ENCODE measurements at places on chromosomes 16 and 17. TPM values are rescaled to one million over a fixed set of nuclear protein-coding genes. Genes with fewer than 3 reads are reported as not detected.
A peak's percentile ranks its signal among the peaks of the same experiment; 100 is the strongest.

DPEP3 gene
- total RNA-seq = not detected

ABCC12 gene
- not detected for total RNA-seq

NRN1L gene
- total RNA-seq = 1.4 TPM

TBC1D3I gene
- total RNA-seq = 0.17 TPM

UNC13D gene
- total RNA-seq = 20.2 TPM

IFT20 gene
- 21.7 TPM for total RNA-seq

GRCh38 chr17:28811651-28812090 is 30.9 kb downstream of the FAM222B start:
- peak overlapping the region; percentile 90 for H3K4me3 ChIP-seq
- H3K4me1 ChIP-seq = peaks cover 61% of the 10 kb centered on the region
- H3K36me3 ChIP-seq = no peaks in the 10 kb centered on the region
- DNase-seq = peak; percentile 15
- peak overlapping the region; percentile 66 for H3K27ac ChIP-seq

DNA sequence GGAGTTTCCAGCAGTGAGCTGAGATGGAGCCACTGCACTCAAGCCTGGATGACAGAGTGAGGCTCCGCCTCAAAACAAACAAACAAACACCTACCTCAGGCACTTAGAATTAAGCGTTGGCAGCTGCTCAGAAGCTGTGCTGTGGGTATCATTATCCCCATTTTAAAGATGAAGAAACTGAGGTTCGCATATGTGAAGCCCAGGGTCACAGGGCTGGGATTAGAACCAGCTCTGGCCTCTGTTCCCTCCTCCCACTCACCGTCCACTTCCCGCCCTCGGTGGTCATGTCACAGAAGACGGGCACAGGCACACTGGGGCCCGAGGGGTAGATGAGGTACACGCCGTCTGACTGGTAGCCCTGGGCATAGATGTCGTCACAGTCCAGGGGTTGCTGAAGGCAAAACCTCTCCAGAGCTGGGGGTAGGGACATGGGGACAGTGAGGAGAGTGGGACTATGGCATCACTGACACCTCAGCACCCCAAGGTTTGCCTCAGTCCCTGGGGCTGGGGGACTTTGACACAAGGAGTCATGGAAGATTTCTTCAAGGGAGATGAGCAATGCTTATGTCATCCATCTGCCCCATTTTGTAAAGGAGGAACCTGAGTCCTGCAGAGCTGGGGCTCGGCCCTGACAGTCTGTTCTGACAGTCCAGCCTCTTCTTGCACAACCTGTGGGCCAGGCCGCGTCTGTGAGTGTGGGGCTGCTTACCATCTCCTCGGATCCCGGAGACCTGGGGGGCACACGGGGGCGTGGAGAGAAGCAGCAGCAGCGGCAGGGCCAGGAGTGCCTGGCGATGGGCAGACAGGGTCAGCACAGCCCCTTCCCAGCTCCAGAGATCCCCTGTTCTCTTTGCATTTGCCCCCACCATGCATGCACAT is 700 bp downstream of the MFAP4 start:
- H3K36me3 ChIP-seq = peaks cover 9% of the 10 kb centered on the region
- H3K27me3 ChIP-seq = no peaks in the 10 kb centered on the region
- peaks cover 20% of the 10 kb centered on the region for H3K4me1 ChIP-seq
- no peak overlapping the region for H3K27ac ChIP-seq
- no peak for DNase-seq

- peak overlapping the region; percentile 99 for H3K4me3 ChIP-seq
- peaks cover 28% of the 10 kb centered on the region for H3K4me1 ChIP-seq
- H3K36me3 ChIP-seq = no peaks in the 10 kb centered on the region
- no peaks in the 10 kb centered on the region for H3K27me3 ChIP-seq
Measured at GRCh38 chr16:58128181-58128631, 975 bp downstream of the CFAP20 start.

- DNase-seq = no peak
- no peak overlapping the region for H3K4me3 ChIP-seq
- no peaks in the 10 kb centered on the region for H3K36me3 ChIP-seq
Measured at GRCh38 chr17:32693194-32693897, 183.6 kb downstream of the MYO1D start.

- H3K4me1 ChIP-seq = peaks cover 6% of the 10 kb centered on the region
- DNase-seq = no peak
- peaks cover 26% of the 10 kb centered on the region for H3K27me3 ChIP-seq
- no peaks in the 10 kb centered on the region for H3K36me3 ChIP-seq
Measured at GRCh38 chr17:79478051-79478461, 132.8 kb downstream of the RBFOX3 start.

DNA sequence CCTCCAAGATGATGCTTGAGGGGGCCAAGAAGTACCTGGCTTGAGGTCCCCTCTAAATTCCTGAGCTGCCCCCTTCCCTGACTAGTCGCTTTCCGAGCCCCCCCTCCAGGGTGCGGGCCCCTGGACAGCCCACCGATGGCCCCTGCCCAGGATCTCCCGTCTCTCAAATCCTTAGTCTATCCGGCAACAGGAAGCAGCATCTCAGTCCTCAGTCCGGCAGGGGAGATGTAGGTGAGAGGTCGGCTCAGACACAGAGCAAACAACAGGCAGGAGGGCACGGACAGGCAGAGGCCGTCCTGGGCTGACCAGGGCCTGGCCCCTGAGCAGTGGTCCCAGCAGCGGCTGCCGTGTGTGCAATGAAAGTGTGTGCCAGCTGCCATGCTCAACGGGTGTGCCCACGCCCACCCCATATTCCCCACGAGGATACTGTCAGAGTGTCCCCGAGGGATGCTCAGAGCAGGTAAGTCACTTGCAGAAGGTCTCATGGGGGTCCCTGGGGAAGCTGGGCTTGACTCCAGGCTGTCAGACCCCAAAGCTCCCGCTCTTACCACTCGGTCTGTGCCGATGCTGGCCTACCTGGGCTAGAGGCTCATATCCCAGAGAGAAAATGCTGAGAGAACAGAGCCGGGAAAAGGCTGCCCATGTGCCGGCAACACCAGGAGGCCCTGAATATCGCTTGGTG is 7.2 kb downstream of the SLC43A2 start:
- H3K27me3 ChIP-seq = no peaks in the 10 kb centered on the region
- DNase-seq = no peak
- H3K27ac ChIP-seq = no peak overlapping the region
- no peaks in the 10 kb centered on the region for H3K36me3 ChIP-seq
- peaks cover 38% of the 10 kb centered on the region for H3K4me1 ChIP-seq

- DNase-seq = no peak
- no peaks in the 10 kb centered on the region for H3K4me1 ChIP-seq
- H3K4me3 ChIP-seq = no peak overlapping the region
- no peaks in the 10 kb centered on the region for H3K27me3 ChIP-seq
Measured at GRCh38 chr17:418421-418751, 65.8 kb upstream of the RPH3AL start.

DNA sequence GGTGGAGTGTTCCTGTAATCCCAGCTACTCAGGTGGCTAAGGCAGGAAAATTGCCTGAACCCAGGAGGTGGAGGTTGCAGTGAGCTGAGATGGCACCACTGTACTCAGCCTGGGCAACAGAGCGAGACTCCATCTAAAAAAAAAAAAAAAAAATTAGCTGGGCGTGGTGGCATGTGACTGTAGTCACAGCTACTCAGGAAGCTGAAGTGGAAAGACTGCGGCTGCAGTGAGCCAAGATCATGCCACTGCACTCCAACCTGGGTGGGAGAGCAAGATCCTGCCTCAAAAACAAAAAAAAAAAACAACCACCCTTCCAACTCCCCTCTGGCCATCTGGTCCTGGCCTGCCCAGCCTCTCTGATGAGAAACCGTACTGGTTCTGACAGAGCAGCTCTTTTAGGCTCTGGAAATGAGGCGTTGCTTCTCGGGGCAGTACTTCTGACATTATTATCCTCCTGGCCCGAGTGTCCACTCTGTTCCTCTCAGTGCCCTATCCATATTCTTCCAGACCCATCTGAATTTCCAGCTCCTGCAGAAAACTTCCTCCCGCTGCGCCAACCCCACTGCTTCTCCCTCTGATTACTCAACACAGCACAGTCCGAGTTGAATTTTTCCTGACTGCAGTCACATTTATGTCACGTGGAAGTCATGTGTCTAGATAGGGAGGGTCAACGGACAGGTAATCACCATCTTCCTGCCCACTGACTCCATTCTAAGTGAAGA is 13.3 kb downstream of the GGA2 start:
- peaks cover 21% of the 10 kb centered on the region for H3K36me3 ChIP-seq
- H3K4me1 ChIP-seq = peaks cover 30% of the 10 kb centered on the region
- DNase-seq = no peak
- H3K27me3 ChIP-seq = no peaks in the 10 kb centered on the region
- H3K4me3 ChIP-seq = no peak overlapping the region

DNA sequence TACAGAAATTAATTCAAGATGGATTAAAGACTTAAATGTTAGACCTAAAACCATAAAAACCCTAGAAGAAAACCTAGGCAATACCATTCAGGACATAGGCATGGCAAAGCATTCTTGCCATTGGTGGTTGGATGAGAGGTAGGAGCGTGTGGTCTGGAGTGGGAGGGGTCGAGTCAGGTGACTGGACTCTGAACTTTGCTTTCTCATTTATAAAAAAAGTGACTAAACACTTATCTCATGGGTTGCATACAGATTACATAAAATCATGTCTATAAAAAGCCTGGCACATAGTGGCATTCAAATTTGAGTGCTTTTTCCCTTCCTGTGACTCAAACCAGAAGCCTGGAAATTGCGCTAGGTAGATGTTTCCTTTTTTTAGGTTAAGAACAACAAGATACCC is 159.7 kb upstream of the SHISA6 start:
- no peaks in the 10 kb centered on the region for H3K27me3 ChIP-seq
- no peak overlapping the region for H3K4me3 ChIP-seq
- H3K27ac ChIP-seq = no peak overlapping the region
- no peak for DNase-seq
- no peaks in the 10 kb centered on the region for H3K36me3 ChIP-seq

DNA sequence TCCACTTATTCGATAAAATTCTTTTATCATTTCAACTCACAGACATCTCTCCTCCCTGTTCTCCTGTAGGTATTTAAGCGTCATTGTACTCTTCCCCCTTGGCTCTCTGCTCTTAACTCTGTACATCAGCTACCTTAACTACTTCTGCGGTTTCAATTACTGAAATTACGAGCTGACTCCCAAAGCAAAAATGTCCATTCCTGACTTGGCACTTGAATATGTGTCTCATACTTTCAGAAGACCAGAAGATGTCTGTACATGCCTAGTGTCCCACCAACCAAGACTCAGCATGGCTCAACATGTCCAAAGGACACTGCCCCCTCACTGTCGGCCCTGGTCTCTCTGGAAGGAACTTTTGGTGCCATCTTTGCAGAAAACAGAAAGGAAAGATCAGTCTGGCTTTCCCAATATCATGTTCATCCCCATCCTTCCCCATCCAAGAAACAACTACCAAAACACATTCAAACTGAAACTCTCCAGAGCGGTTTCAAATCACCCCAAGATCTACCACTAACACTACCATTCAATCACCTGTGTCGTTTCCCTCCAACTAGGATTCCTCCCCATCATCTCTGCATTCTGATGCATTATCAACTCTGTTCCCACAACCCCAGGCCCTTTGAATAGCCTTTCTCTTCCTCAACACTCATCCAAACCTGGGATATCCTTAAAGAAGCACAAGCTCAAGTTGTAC is 74.9 kb downstream of the ZFHX3 start:
- DNase-seq = no peak
- H3K27ac ChIP-seq = no peak overlapping the region
- H3K4me3 ChIP-seq = no peak overlapping the region
- H3K36me3 ChIP-seq = no peaks in the 10 kb centered on the region

- H3K4me3 ChIP-seq = no peak overlapping the region
- no peaks in the 10 kb centered on the region for H3K4me1 ChIP-seq
- H3K27me3 ChIP-seq = no peaks in the 10 kb centered on the region
- no peak overlapping the region for H3K27ac ChIP-seq
- no peaks in the 10 kb centered on the region for H3K36me3 ChIP-seq
Measured at GRCh38 chr16:14549789-14550153, 80.3 kb downstream of the PARN start.

DNA sequence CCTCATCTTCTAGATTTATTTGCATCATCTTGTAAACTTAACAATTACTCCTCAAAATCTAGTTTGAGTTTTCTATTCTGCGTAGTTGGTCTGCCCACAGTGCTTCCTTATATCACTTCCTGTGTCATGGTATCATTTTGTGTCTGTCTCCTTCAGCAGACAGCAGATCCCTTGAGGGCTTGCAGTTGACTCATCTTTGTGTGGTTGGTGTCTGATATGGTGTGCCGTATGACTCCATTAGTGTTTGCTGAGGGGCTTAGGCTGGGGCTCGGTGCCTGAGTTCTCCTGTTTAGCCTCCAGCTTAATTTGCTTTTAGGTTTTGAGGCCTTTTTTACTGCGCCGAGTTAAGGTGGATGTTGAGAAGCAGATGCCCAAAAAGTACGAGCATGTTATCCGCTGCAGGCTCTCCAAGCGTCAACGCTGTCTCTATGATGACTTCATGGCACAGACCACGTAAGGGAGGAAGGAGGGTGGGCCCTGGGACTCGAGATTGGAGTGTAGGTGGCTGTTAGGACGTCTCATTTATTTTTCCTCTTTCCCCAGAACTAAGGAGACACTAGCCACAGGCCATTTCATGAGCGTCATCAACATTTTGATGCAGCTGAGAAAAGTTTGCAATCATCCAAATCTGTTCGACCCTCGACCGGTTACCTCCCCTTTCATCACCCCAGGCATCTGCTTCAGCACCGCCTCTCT is 16.9 kb downstream of the SRCAP start:
- no peak overlapping the region for H3K4me3 ChIP-seq
- H3K27me3 ChIP-seq = no peaks in the 10 kb centered on the region
- DNase-seq = no peak
- no peaks in the 10 kb centered on the region for H3K4me1 ChIP-seq
- H3K36me3 ChIP-seq = peaks cover 69% of the 10 kb centered on the region
- no peak overlapping the region for H3K27ac ChIP-seq

DNA sequence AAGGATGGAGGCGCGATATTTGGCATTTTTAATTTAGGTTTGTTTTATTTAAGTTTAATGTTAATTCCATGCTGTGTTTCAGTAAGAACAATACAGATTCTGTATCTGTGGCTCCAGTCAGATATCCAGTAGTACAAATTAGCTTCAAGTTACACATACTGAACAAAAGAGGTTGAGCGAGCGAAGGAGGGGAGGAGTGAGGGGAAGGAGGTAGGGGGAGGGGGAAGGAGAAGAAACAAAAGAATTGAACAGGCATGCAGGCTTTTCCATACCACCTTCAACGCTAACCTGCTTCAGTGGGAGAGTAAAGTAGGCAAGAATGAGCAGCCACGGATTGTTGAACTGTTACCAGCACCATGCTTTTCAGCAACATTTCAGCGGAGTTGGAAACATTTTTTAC is 55.5 kb downstream of the YWHAE start:
- no peak for DNase-seq
- H3K27ac ChIP-seq = no peak overlapping the region
- no peaks in the 10 kb centered on the region for H3K4me1 ChIP-seq
- no peak overlapping the region for H3K4me3 ChIP-seq
- no peaks in the 10 kb centered on the region for H3K27me3 ChIP-seq

- 0 out of 2 replicates have a peak, but pooled peaks cover 10% of the 10 kb centered on the region for H3K36me3 ChIP-seq
- peak within 1 kb of the TSS; percentile 99 for H3K4me3 ChIP-seq
- peak within 1 kb of the TSS; percentile 86 for H3K27ac ChIP-seq
Measured at GRCh38 chr16:88650749-88651275, at the start of gene CYBA. Gene CYBA (minus strand): TSS chr16:88651053. CDS start chr16:88651013, 40 bp downstream.
